ENCODE measurements at places on chromosomes 13 and 19. TPM values are rescaled to one million over a fixed set of nuclear protein-coding genes. Genes with fewer than 3 reads are reported as not detected.
A peak's percentile ranks its signal among the peaks of the same experiment; 100 is the strongest.

PABPC3 gene
- 0.05 TPM for total RNA-seq

CGB3 gene
- total RNA-seq, result not detected

DNA sequence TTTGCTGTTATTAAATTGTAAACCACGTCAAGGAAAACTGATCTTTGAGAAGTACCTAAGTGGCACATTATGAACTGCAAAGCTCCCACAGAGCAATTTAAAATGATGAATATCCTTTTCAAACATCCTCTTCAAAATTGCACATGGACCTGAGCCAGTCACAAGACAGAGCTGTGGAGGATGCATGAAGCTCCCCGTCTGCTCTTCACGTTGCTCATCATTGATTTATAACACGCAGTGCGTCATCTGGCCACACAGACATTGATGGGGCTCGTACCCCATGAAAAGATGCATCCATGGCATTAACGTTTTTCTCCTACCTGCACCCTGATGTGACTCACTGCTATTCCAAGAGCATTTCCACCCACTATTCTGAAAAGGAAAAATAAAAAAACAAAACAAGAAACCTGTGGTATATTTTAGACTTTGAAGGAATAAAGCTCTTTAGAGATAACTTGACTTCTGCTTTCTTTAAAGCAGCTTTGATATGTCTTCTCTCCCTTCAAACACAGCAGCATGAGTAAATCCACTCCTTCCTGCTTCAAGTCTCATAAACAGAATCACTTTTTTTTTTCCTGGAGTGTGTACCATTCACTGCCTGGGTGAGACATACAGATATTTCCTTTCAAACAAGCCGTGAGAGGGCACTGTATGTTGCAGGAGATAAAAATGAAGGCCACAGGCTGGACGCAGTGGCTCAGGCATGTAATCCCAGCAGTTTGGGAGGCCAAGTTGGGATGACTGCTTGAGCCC, 7.2 kb upstream of the SERTM1 start:
- no peak for DNase-seq

GRCh38 chr13:82647540-82647939, 1234.7 kb downstream of the SLITRK1 start:
- no peak for DNase-seq

ZNF285 gene
- 4.9 TPM for total RNA-seq

ERICH6B gene
- total RNA-seq, result not detected

PSG1 gene
- not detected for total RNA-seq

DNA sequence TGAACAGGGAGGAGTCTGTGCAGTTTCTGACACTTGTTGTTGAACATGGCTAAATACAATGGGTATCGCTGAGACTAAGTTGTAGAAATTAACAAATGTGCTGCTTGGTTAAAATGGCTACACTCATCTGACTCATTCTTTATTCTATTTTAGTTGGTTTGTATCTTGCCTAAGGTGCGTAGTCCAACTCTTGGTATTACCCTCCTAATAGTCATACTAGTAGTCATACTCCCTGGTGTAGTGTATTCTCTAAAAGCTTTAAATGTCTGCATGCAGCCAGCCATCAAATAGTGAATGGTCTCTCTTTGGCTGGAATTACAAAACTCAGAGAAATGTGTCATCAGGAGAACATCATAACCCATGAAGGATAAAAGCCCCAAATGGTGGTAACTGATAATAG, 16.1 kb downstream of the CEACAM6 start:
- DNase-seq, result no peak

DNA sequence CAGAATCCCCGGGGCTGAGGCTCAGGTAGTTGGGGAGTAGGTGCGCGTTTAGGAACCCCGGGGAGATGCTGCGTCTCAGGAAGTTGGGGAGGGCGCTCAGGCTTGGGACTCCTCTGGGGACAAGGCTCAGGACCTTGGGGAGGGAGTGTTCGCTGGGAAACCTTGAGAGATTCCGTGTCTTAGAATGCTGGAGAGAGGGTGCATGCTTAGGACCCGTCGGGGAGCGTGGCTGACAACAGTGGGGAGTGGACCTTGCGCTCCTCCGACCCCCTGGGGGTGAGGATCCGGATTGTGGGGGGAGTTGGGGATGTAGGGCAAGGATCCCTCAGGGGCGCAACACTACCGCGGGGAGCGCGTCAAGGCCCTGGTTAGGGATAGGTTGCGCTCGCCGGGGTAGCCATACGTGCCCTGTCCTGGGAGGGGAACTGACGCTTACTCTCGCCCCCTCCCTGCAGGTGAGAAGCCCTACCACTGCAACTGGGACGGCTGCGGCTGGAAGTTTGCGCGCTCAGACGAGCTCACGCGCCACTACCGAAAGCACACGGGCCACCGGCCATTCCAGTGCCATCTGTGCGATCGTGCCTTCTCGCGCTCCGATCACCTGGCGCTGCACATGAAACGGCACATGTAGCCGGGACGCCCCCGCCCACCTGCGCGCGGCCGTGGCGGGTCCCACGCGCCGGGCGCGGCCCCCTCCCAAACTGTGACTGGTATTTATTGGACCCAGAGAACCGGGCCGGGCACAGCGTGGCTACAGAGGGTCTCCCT, 2.0 kb downstream of the KLF2 start:
- no peak for DNase-seq

- DNase-seq, result no peak
Measured at GRCh38 chr19:54465426-54466109, 2.0 kb upstream of the LENG9 start.

DNA sequence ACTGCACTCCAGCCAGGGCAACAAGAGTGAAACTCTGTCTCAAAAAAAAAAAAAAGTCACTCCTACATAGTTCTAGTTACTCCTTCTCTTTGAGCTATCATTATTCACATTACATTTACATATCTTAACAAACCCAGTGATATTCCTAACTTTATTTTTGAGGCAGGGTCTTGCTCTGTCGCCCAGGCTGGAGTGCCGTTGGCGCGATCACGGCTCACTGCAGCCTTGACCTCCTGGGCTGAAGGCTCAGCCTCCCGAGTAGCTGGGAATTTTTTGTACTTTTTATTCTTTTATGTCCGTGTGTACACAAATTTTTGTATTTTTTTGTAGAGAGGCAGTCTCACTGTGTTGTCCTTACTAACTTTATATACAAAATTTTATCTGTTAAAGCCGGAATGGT, 587 bp upstream of the RPS15 start:
- DNase-seq, result no peak

- DNase-seq, result peak; percentile 46
Measured at GRCh38 chr13:113963376-113963775, 10.5 kb downstream of the C13orf46 start.

DNA sequence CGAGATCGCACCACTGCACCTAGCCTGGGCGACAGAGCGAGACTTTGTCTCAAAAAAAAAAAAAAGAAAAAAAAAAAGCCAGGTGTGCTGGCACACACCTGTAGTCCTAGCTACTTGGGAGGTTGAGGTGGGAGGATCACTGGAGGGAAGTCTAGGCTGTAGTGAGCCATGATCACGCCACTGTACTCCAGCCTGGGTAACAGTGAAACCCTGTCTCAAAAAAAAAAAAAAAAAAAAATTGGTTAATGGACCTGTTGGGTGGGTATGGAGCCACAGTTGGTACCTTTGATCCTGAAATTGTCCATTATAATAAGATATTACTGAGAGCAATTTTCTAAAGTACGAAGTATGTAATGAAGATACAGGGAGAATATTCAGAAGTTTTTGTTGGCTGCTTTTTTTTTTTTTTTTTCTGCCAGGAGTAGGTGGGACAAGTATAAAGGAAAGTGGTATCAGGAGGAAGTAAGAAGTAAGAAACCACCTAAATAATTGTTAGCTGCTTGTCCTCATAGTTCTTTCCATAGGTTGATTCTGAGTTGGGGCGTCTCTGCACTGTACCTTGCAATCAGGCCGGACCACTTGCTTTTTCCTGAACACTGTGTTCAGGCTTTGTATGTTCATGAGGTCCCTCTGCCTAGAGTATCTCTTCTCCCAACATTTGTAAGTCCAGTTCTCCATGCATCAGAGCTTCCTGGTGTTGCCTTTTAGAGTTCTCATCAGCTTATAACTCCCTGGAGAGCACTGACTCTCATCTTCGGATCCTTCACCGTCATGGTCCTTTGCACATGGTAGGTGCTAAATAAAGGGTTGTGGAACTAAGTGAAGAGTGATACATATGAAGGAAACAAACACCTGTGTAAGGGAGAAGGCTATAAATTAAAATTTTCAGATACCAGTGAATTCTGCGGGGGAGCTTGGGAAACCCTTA, 31.7 kb downstream of the ARHGAP35 start:
- DNase-seq, result no peak

DNA sequence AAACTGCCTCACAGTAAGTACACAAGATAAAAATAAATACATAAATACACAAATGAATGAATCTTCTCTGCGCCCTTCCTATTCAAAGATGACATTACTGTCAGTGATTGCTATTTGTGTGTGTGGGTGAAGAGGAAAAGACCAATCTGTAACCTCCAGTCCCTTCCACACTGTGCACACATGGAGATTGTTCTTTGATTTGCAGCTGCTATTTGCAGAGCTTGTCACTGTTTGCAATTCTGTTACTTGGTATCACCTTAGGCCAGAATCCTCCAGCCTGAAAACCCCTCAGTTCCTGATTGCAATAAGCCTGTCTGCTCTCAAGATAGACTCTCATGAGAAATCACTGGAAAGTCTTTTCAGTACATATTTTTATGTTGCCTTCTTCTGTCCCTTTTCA, 1314.9 kb downstream of the PCDH9 start:
- DNase-seq, result no peak

DNA sequence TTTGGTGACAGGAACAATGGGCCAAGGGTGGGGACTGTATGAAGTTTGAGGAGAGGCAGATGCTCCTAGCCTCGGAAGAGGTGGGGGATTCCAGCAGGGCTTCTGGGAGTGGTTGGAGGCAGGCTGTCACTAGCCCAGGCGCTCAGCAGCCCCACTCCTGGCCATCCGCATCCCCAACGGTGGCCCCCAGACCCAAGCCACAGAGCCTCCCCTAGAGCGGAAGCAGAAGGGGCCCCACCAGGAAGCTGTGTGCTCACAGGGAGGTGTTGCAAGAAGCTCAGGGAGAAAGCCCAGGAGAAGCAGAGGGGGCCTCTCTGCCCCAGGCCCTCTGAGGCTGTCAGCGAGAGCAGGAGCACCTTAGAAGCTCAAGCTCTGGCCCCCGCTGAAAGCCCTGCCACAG, 8.3 kb downstream of the PRAM1 start:
- no peak for DNase-seq

GRCh38 chr13:91400063-91400399, 1.6 kb downstream of the GPC5 start:
- DNase-seq, result no peak

DNA sequence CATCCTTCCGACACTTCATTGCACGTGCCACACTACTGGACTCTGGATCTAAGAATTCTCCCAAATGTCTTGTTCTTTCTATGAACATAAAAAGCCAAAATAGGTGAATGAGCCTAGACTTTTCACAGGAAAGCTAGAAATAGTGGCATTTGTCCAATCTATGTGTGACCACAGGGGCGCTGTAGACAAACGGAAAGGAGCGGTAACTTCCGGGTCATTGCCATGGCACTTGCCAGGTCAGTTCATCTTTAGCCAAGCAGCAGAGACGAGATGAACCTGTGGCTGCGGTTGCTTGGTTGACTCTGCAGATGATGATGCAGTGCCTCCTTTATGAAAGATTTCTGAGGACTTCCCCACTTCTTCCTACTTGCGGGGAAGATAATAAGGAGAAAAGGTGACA, 65.6 kb downstream of the ADGRE1 start:
- no peak for DNase-seq

- DNase-seq, result no peak
Measured at GRCh38 chr13:41765813-41766212, 195.1 kb downstream of the VWA8 start.

- DNase-seq, result no peak
Measured at GRCh38 chr13:95296326-95296925, 4.8 kb downstream of the ABCC4 start.

DNA sequence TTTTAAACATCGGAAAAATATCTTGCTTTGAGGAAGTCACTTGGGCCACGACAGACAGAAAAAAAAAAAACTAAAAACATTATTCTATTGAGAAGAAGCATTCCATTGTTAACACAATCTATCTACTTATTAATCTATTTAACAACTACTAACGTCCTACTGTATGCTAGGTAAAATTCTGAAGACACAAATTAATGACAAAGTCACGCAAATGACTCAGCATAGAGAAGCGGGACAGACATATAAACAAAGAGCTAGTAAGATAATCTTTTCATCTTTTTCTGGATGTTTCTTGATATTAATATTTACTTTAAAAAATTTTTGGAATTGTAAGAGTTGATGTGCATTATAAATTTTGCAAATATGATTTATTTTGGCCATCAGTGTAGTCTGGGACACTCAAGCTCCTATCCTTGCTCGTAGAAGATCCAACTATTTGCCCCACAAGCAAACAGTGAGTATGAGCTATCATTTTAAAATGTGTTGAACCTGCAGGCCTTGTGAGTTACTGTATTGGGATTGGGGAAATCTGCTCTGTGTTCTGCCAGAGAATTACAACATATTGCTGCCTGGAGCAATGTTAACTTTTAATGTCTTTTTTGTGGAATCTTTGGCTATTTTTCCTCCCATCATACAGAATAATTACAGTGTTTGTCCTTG, 109.1 kb downstream of the PCDH9 start:
- DNase-seq, result no peak

- DNase-seq, result no peak
Measured at GRCh38 chr19:17296273-17296672, 7.0 kb downstream of the ABHD8 start.

All from Right ventricle myocardium inferior (tissue), 1 donor.